ENCODE measurements at places on chromosomes 12 and 14.

GRCh38 chr14:75811872-75812499 lies 150.9 kb downstream of the TTLL5 start:
- H3K36me3 ChIP-seq: no peaks in the 10 kb centered on the region
- H3K4me1 ChIP-seq: peaks cover 2% of the 10 kb centered on the region
- H3K4me3 ChIP-seq: no peak overlapping the region
- no peak overlapping the region for H3K27ac ChIP-seq
- no peaks in the 10 kb centered on the region for H3K27me3 ChIP-seq
- no peak for DNase-seq

- H3K27ac ChIP-seq: no peak overlapping the region
- H3K36me3 ChIP-seq: peaks cover 5% of the 10 kb centered on the region
- H3K4me3 ChIP-seq: no peak overlapping the region
- peaks cover 5% of the 10 kb centered on the region for H3K27me3 ChIP-seq
- DNase-seq: no peak
Observed at GRCh38 chr14:92615451-92615850, 101.9 kb downstream of the RIN3 start.

DNA sequence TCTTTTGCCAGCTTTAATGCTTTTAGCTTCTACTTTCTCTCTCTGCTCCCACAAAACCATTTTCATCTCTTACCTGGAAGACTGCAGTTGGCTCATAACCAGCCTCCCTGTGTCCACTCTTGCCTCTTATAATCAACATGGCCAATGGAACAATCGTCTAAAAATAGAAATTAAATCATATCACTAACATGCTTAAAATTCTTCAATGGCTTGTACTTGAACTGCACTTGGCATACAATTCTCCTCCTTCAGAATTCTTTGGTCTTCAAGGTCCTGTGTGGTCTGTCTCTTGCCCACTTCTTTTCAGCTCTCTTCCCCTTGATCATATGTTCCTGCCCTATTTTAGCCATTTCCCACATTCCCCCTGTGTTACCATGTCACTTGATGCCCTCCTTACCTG lies 342.2 kb downstream of the ATP23 start:
- no peak overlapping the region for H3K27ac ChIP-seq
- H3K27me3 ChIP-seq: peaks cover 8% of the 10 kb centered on the region
- H3K4me3 ChIP-seq: no peak overlapping the region

- peaks cover 4% of the 10 kb centered on the region for H3K36me3 ChIP-seq
- H3K27me3 ChIP-seq: peaks cover 2% of the 10 kb centered on the region
- H3K4me3 ChIP-seq: no peak overlapping the region
- H3K27ac ChIP-seq: no peak overlapping the region
- peaks cover 10% of the 10 kb centered on the region for H3K4me1 ChIP-seq
- no peak for DNase-seq
Observed at GRCh38 chr12:110849748-110850403, 3.1 kb downstream of the CCDC63 start.

DNA sequence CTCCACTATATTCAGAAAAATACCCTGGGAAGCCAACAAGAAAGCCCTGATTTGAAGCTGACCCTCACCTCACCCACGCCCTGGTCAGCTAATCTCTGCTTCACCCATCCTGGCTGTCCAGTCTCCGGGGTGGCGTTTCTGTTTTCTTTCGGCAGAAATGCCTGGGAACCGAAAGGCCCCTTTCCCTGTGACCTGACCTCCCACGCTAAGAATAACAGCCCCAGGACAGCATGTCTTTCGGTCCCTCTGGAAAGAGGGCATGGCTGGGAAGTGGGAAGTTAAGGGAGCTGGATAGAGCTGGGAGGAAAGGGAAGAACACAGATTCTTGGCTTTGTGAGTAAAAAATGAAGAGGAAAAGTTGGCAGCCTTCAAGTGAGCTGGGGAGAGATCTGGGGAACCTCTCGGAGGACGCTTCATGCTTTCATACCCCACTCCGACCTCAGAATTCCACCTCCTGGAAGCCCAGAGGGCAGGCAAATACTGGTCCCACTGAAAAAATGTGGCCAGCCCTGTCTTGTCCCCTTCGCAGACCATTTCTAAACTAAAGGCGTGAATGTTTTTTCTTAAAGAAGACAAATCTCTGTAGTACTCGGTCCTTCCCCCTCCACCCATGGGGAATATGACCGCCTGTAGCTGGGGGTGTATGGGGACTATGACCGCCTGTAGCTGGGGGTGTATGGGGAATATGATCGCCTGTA lies 163.0 kb upstream of the FKBP4 start:
- H3K4me3 ChIP-seq: no peak overlapping the region
- no peak overlapping the region for H3K27ac ChIP-seq
- H3K27me3 ChIP-seq: peaks cover 5% of the 10 kb centered on the region
- H3K36me3 ChIP-seq: peaks cover 15% of the 10 kb centered on the region
- peaks cover 11% of the 10 kb centered on the region for H3K4me1 ChIP-seq

- H3K27ac ChIP-seq: no peak overlapping the region
- H3K27me3 ChIP-seq: no peaks in the 10 kb centered on the region
- no peaks in the 10 kb centered on the region for H3K4me1 ChIP-seq
- DNase-seq: no peak
- H3K4me3 ChIP-seq: no peak overlapping the region
- H3K36me3 ChIP-seq: no peaks in the 10 kb centered on the region
Observed at GRCh38 chr12:68359674-68360073, 27.5 kb upstream of the MDM1 start.

DNA sequence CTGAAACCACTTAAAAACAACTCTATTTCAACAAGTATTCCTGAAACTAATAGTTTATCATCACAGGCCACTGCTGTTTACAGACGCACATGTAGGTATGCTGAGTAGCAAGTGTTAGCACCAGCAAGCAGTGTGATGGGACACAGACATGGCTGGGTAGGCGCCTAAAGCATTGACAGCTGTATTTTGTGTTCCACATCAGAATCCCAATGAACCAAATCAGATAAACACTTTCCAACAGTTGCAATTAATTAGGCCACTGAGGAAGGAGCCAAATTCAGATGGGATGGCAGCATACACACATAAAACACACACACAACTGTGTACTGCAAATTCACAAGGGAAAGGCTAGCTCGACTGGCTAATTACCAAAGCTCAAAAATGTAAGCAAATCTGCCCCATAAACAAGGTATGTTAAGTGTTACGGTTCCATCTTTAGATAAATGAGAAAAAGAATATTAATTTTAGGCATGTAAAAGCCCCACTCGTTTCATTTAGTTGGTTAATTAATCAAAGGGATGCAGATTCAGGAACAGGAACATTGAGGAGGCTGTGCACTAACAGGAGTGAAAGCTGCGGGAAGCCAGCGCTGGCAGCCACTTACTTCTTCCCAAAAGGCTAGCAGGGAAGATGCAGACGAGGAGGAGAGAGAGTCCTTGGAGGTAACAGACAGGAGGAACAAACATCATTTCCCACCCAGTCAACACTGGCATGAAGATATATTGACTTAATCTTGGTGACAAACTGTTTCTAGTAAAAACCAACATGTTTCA lies 33.4 kb downstream of the AMN start:
- H3K36me3 ChIP-seq: no peaks in the 10 kb centered on the region
- H3K27ac ChIP-seq: no peak overlapping the region
- DNase-seq: no peak
- H3K4me3 ChIP-seq: no peak overlapping the region

DNA sequence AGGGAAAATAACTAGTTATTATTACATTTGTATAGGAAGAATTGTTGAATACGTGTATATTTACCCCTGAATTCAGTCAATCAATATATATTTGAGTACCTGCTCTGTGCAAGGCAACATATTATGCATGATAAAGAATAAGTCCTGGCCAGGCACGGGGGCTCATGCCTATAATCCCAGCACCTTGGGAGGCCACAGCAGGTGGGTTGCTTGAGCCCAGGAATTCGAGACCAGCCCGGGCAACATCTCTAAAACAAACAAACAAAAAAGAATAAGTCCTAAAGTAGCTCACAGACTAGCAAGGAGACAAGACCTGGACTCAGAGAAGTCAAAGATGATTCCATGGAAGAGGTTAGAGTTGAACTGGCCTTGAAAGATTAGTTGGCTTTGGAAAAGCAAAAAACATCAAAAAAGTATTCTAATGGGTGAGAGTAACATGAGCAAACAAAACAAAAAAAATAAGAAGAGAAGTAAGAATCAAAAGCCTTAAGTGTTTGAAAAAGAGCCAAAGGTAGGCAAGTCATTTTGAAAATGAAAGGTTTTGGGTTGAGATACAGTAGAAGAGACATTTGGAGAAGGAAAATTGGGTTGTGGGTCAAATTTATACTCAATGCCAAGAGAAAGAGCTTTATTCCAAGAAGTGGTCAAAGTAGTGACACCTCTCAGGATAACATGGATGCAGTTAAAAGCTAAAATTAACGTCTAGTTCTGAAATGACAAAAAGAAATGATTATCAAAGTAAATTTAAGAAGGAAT lies 115.2 kb upstream of the BCAT1 start:
- no peaks in the 10 kb centered on the region for H3K4me1 ChIP-seq
- no peak overlapping the region for H3K27ac ChIP-seq
- no peak overlapping the region for H3K4me3 ChIP-seq
- no peak for DNase-seq
- H3K27me3 ChIP-seq: no peaks in the 10 kb centered on the region

GRCh38 chr14:82341261-82341810 lies 807.7 kb upstream of the SEL1L start:
- no peak overlapping the region for H3K4me3 ChIP-seq
- H3K4me1 ChIP-seq: peaks cover 3% of the 10 kb centered on the region
- H3K36me3 ChIP-seq: peaks cover 5% of the 10 kb centered on the region
- no peaks in the 10 kb centered on the region for H3K27me3 ChIP-seq

DNA sequence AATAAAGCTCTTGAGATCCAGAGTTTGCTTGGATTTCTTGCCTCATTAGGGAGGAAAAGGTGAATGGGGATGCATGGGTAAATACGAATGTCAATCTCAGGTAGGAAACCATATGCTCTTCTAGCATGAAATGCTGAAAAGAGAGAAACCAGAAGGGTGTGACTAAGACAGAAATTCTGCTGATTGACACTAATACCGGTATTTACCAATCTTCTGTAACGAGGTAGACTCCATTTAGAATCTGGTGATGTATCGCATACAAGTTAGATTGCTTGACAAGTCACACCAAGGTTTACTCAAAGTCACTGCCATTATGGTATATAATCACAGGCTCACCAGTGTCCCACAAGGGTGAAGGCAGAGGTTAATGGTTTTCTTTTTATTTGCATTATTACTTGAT lies 337.9 kb downstream of the NRXN3 start:
- DNase-seq: no peak
- no peaks in the 10 kb centered on the region for H3K36me3 ChIP-seq
